ENCODE measurements at places on chromosomes 16 and 17.

DNA sequence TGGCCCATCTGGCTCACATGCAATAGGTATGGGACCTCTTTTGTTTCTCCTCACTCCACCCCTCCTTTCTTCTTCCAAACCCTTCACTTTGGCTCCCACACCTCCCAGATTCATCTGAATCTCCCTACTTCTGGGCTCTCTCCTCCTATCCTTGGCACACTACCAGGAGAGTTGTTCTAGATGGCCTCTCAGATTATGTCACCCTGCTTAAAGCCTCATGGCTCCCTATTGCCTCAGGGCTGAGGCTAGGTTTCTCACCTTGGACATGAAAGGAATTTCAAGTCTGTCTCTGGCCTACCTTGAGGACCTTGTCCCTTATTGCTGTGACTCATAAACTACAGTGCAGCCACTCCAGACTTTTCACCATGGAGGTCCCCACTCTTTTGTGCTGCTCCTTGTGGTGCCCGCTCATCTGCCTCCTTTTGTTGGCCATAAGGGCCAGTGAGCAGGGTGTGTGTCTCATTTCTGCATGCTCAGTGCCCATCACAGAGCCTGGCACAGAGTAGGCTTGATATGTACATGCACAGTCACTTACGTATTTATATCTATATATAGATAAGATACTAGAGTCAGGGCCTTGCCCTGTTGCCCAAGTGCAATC lies 1.0 kb upstream of the MFAP4 start:
- no peak for DNase-seq

DNA sequence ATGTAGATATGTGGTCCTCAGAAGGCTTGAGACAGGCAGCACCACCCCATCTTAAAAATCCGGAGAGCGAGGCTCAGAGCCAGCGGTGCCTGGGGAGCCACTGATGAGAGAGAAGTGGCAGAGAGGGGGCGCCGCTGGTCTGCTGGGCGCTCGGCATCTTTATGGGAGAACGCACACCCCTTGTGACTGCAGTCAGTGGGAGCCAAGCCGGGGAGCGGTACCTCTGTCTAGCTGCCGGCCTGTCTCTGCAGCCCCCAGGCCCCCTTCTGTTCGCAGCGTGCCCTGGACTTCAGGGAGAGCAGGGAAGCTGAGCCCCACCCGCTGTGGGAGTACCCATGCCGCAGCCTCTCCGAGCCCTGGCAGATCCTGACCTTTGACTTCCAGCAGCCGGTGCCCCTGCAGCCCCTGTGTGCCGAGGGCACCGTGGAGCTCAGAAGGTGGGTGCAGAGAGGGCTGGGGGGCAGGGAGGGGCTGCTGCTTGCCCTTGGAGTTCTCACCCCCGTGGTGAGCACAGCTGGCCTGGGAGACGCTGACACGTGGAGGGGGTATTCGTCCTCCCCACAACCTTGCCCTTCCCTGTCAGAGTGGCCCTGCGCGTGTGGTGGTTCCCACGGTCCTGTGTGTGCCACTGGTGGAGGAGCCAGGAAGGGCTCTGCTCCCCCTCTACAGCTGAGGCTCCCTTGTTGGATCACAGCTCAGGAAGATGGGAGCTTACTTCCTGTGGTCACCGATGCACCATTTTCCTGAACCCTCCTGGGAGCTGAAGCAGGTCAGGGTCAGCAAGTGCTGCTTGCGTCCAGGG lies 44.8 kb downstream of the PRMT7 start:
- DNase-seq = no peak

DNA sequence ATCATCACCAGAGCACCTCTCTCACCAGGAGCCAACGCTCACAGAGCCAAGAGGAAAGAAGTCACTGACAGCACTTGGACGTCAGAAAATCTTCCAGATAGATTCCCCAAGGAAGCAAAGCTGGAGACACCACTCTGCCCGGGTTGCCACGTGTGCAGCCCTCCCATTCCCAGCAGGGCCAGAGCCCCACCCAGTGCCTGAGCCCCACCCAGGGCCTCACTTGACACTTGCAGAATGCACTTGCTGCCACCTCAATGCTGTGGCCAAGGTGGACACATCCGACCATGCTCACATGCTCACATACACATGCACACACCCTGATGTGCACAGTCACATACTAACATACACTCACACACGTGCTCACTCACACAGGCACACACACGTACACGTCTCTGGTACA lies 240.7 kb downstream of the RBFOX3 start:
- no peak for DNase-seq

DNA sequence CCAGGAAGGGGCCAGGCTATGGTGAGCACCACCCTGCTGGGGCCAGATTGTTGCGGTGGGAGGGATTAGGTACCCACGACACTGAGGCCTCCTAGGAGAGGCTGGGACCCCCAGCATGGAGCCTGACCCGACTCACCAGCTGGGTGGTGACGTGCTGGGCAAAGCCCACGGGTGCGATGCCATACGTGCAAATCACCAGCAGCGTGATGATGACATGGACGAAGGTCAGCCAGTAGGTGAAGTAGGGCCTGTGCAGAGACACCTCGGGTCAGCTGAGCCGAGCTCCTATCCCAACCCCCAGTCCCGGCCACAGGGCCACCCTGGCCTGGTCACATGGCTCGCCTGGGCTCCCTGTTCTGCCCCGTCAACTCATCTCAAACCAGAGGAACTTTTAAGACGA lies 7.5 kb downstream of the AANAT start:
- DNase-seq = no peak

DNA sequence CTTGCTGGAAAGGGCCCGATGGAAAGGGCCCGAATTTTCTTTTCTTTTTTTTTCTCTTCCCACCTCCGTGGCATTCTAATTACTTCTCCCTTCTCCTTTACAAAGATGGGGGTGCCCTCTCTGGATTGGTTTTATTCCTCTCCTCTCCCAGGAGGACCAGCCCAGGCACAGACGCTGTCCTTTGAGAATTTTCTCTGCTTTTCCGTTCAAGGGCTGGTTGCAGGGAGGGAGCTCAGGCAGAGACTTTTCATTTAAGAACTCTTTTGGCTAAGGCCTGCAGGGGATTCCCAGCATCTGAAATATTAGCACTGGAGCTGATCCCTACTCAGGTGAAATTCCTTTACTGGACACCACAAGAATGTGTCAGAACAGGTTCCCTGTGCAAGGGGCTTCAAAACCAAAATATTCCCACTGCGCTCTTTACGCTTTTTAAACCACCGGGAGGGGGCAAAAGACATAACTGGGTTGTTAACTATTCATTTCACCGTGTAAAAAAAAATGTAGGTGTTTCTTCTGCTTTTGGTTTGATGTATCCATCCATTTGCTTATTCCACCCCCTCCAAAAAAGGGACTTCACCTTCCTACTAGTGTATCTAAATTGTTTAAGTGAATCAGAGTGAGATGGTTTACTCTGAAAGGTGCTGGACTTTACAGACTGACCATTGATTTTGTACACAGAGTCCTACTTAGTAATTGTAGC lies 1.4 kb downstream of the NFAT5 start:
- peak; percentile 26 for DNase-seq

DNA sequence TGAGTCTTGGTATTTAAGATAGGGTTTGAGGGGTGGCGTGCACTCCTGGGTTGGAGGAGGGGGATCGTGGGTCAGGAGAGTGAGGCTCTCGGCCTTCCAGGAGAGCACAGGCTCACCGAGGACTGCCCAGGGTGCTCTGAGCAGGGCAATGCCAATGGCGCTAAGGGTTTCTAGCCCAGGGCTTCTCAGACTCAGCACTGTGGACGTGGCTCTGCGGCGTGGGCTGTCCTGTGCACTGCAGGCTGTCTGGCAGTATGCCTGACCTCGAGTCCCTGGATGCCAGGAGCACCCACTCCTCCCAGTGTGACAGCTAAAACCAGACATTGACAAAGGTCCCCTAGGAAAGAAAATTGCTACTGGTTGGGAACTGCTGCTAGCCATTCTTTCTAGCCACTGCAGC lies 37.2 kb upstream of the ENDOV start:
- DNase-seq = no peak

DNA sequence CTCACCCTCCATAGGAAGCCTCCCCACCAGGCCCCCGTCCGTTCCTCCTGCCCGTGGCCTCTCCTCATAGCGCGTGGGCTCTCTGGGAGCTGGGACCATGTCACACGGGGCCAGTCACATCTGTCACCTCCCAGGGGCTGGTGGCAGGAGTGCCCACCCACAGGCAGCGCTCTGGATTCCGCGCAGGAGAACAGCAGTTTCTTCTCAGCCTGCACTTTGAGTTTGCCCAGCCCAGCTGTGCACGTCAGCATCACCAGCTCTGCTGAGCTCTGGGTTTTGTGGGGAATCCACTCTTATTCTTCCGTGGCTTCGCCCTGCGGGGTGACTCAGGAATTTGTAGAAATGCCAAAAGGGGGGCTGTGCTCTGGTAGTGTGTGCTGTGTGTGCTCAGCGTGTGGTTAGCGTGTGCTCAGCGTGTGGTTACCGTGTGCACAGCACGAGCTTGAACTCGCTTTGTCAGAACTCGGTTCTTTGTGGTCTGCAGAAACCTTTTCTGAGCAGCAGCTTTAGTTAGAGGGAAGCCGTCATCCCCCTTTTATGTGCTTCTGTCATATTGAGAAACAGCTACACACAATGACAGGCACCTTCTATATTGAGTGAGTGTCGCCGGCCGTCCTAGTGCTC lies 3.2 kb downstream of the ACSF3 start:
- peak; percentile 83 for DNase-seq

Measured in activated CD4-positive, alpha-beta T cell treated with anti-CD3 and anti-CD28 coated beads, Interleukin-2, amount 10 ng/mL, durations not matched to agents 7 days and 5 days (primary cell).